Stimulated activated CD4-positive, alpha-beta T cell treated with anti-CD3 and anti-CD28 coated beads, Interleukin-2, amount 100 ng/mL, for 24 hours (primary cell): ENCODE measurements at places on chromosomes 5 and 9.

DNA sequence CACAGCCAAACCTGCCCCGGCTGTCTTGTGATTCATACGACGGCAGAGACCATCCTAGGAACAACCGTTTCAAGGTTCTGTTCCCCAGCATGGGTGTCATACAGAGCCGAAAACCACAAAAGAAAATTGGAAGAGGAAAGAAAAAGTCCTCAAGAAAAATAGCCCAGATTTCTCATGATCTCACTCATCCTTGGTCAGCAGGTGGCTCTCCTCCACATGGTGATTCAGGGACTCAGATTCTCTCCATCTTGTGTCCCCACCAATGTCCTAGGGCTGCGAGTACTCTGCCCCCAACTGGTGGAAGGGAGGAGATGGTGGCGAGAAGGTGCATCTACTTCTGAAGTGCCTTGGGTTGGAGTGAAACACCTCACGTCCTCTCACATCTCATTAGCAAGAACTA is 25.6 kb downstream of the PDZD2 start:
- no peak for DNase-seq

GRCh38 chr5:78362220-78362619 is 1.8 kb downstream of the SCAMP1 start:
- no peak for DNase-seq

DNA sequence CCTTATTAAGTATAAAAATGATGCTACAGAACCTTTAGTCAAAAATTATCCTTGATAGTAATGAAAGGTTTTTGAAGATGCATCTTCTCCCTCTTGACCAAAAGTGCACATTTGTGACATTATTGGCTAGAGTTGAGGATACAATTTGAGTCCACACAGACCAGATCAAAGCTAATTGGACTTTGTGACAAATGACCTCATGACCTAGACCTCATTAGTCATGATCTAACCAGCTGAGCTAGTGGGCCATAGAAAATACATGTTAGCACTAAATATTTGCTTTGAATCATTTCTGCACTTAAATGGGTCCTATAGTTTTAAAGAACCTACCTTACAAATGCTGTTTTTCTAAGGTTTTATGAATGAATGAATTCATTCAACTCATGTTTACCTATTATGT is 182.1 kb downstream of the RFX3 start:
- DNase-seq: no peak

- DNase-seq: no peak
These were observed 22.3 kb upstream of the EGFL7 start for GRCh38 chr9:136640171-136641111.

DNA sequence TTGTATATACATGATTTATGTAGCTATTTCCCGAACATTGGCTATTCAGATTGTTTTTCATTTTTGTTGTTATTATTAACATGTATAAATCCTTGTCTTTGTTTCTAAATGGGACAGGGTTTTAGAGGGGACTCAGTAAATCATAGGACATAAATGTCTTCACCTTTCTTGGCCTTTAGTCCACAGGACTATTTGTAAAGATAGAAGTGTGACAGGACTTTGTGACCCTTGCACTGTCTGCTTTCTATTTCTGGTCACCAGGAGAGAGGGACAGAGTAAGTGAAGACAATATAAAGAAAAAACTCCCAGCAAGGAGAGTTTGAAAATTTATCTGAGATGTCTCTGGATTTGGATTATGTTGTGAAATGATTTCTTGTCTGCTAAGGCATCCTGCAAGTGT is 78.6 kb upstream of the GOLM1 start:
- DNase-seq: no peak

GRCh38 chr5:135876146-135876545 is 19.5 kb downstream of the IL9 start:
- no peak for DNase-seq

- no peak for DNase-seq
These were observed 53.1 kb downstream of the LMNB1 start for GRCh38 chr5:126830061-126830460.

- DNase-seq: no peak
These were observed 164.9 kb downstream of the NTRK2 start for GRCh38 chr9:84834426-84834825.

- DNase-seq: no peak
These were observed 1.4 kb downstream of the GRIN1 start for GRCh38 chr9:137140151-137141012.

DNA sequence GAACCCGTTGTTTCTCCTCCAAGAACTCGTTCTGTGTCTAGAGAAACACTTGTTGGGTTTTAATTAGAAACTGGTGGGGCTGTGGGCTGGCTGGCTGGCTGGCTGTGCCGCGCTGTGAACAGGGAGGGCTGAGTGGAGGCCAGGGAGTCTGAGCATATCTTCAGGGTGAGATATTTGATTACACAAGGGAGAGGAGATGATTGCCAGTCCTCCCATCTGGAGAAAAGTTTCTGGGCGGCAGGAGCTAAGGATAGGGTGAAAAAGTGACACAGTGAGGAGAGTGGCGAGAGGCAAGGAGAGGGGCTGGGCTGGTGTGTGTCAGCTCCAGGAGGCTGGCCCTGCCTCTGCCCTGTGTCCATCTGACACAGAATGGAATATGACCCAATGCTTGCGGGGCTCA is 63.0 kb downstream of the GDNF start:
- no peak for DNase-seq

- no peak for DNase-seq
These were observed 1098.8 kb downstream of the DTWD2 start for GRCh38 chr5:117889596-117889995.

- DNase-seq: no peak
These were observed 48.1 kb downstream of the SPATA31C2 start for GRCh38 chr9:88090151-88090581.

- no peak for DNase-seq
These were observed 311.8 kb upstream of the KIF2A start for GRCh38 chr5:61994171-61994570.
